Suprapubic skin (tissue), 4 donors: ENCODE measurements at places on chromosomes 4 and X.
A peak's percentile ranks its signal among the peaks of the same experiment; 100 is the strongest.

- no peak for DNase-seq
Observed at GRCh38 chr4:91114386-91114785, 987.2 kb downstream of the CCSER1 start.

- DNase-seq: no peak
Observed at GRCh38 chrX:83416273-83416672, 91.8 kb upstream of the POU3F4 start.

GRCh38 chr4:172983014-172983413, 185.6 kb upstream of the GALNT7 start:
- no peak for DNase-seq

- no peak for DNase-seq
Observed at GRCh38 chr4:99886146-99886545, 8.1 kb downstream of the LAMTOR3 start.

- DNase-seq: no peak
Observed at GRCh38 chr4:184216515-184216914, 1.2 kb downstream of the ENPP6 start.

DNA sequence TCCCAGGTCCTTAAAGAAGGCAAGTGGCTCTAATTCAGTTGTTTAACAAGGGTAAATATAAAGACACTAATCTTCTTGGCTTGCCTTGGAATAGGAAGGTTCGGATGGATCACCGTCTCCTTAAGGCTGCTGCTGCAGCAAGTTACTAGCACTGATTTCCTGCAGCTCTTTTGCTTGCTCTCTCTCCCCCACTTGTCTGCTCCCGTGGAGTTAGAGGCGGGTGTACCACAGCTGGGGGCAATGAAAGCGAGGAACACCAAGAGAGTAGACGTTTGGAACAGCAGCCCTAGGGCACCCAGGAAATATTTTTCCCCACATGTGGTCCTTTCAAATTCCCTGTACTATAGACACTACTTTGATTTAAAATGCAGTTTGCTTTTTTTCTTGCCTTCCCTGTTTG, 202.2 kb downstream of the SH2D1A start:
- DNase-seq: no peak

DNA sequence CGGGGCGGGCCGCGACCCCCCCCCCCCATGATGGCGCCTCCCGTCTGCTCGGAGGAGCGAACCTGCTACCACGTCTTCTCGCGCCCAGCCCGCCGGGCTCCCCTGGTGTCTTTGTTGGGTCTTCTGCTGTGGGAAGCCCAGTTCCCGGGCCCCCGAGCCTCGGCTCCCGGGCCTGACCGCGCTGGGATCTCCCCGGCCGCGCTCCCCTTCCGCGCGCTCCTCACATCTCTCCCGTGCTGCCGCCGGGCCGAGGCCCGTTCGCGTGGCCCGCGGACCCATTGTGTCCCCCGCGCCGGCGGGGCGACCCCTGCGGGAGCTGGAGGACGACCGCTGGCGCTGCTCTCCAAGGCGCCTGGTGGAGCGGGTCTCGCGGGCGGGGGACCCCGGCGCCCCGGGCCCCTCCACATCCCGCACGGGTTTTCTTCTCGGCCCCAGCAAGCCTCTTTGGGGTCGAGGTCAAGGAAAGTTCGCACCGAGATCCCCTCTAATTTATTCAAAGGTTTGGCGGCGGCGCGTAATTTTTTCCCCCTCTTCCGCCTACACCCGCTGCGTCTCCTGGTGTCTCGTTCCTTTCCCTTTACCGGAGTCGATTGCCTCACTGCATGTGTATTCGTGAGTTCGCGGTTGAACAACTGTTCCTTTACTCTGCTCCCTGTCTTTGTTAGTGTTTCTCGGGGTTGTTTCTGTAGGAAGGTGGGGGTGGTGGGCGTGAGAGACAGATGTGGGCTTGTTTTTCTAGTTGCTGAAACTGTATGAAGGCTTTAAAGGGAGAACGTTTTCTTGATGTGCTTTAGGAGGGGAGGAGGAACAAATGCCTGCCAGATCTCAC, 770 bp downstream of the SMAD1 start:
- peak; percentile 64 for DNase-seq

- DNase-seq: no peak
Observed at GRCh38 chr4:186593587-186593973, 38.2 kb upstream of the MTNR1A start.

- no peak for DNase-seq
Observed at GRCh38 chrX:107880054-107880610, 54.5 kb downstream of the MID2 start.

GRCh38 chr4:28391877-28392276, 1531.2 kb downstream of the STIM2 start:
- no peak for DNase-seq

DNA sequence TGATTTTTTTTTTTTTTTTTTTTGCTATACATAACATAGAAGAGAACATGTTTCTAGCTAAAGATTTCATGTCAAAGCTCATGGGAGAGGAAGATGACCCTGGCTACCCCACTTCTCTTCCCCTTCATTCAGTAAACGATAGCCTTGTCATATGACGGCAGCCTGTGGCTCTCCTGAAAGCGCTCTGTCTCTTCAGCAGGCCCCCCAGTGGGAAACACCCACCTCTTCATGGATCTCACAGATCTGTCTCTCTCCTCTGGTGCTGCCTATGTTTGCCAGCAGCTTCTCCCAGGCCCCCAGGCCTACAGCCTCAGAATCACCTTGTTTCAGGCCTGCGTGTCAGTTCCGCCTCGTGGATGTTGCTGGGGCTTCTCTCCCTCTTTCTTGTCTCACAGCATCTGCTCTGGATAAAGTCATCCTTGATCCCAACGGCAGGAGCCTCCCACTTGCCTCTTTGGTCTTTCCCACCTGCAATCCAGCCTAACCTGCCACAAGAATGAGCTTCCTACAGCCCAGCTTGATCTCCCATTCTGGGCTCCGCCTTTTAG, 34.6 kb downstream of the RHOH start:
- DNase-seq: no peak

DNA sequence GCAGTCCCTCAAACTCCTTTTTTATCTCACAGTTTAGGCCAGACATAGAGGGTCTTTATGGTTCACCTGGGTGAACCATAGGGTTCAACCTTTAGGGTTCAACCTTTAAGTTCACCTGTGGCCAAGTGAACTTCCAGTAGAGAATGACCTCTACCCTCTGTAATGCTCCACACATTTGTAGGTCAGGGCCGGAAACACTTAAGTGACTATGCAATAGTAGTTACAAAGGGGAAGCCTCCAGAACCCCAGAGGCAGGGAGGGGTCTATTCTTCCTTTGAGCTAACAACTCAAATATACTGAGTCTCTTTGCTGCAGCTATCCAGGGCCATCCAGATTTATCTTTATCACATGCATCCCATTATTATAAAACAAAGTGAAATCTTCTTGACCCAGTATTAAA, 100.0 kb downstream of the LARP1B start:
- DNase-seq: no peak

DNA sequence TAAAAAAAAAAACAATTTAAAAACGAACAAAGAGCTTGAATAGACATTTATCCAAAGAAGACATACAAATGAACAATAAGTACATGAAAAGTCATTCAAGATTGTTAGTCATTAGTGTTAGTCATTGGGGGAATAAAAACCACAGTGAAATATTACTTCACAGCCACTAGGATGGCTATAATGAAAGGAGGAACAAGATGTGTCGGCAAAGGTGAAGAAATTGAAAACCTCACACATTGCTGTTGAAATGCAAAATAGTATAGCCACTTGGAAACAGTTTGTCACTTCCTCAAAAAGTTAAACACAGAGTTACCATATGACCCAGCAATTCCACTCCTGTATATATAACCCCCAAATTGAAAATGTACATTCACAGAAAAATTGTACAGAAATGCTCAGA, 45.2 kb upstream of the SLC39A8 start:
- DNase-seq: no peak

DNA sequence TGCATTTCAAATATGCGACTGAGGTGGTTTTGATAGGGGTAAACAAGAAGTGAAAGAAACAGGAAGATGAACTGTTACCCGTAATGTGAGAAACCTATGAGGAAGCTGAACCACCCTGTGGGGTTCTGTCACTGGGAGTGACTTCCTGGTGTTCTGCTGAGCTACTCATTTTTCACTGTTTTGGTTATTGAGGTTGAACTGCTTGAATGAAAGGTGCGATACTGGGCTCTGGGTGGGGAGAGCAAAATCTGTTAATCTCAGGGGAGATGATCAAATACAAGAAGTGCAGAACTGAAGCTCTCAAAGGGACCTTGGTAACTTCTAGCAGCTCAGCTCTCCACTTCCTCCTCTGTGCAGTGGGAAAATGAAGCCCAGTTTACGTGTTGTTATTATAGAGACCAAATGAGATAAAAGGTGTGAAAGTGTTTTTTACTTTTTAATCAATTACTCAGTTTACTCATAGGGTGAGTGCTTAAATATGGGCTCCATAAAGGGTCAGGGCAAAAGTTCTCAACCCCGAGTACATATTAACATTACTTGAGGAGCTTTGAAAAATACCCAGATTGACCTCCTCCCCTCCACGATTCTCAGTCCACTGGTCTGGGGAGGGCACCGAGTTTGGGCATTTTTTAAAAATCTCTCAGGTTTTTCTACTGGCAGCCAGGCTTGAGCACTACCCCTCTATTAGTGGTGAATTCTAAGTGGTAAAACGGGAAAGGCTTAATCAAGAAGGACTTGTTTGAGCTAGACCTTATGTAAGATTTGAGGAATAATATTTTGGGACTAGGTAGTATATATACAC, 66.7 kb downstream of the COQ2 start:
- no peak for DNase-seq

DNA sequence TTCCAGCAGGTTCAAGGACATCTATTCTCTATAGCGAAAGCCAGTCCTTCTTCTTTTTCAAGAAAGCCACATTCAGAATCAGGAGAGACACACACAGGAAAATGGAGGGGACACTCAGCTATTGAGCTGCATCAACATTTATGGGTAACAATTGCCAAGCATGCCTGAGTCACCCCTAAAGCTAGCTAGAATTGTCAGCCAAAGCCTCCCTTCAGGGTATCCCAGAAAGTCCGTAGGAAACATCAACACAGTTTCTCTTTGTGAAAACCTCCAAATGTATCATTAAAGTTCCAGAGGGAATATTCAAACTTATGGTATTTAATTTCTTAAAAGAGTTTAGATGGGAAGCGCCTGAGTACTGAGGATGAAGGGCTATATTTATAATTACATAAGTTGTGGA, 331.1 kb upstream of the SLC7A11 start:
- DNase-seq: no peak

DNA sequence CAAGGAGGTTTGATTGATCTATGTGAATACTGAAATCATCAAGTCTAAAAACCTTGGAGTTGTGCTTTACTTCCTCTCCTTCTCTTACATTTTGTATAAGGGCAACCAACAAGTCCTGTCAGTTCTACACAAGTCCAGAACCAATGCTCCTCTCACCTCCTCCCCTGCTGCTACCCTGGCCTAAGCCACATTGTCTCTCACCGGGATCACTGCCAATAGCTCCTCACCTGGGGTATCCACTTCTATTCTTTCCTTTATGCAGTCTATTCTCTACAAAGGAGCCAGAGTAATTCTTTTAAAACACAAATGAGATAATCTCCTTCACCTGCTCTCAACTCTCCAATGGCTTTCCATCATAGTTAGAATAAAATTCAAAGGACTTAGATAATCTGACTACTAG, 13.3 kb upstream of the ARHGEF6 start:
- no peak for DNase-seq

DNA sequence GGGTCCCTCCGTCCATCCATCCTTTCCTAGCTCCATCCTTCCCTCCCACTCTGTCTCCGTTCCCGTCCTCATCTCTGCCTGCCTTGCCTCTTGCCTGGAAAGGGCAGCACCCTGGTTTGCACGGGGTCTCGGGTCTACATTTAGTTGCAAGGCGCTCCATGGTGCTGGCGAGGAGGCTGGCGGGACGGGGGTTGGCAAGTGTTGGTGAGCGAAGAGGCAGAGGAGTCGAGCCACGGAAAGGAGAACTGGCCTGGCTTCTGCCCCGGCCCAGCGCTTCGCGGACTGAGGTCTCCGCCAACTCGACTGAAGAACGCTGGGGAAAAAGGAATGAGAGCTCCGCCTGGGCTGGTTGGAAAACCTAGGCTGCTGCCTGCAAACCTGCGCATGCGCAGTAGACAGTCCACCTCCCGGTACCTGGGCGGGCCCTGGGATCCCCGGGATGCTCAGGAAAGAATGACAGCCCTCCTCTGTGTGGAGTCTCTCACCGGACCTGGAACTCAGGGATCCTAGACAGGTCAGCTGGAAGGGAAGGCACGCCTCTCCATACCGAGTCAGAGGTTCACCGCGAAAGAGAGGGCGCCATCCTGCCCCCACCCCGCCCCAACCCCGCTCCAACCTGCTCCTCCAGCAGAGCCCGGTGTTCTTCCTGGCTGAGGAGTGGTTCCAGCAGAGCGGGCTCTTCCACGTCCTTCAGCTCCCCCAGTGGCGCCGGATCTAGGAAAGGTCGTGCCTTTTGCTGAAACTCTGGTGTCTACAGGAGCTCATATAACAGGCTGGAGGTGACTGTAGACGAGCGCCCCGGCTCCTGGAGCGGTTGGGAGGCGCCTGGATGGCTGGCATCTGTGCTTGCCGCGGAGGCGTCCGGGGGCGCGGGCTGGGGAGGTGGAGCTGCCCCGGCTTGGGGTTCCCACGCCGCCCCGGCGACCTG, 6.0 kb downstream of the FRG2 start:
- DNase-seq: no peak

DNA sequence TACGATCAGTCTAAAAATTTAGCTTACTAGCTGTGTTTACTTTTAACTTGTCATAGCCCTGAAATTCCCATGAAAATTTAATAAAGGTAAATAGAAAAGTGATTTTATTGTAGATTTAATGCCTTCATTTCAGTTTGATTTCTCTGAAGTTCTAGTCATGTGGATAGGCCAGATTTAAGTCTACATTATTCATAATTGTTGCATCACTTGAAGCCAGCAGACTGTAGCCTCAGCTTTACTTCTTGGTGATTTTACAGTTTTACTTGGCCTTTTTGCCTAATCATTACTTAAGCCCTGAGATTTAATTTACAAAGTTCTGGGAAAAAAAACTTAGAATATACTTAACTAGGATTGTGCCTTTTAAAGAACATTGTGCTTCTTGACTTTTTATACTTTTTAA, 73.5 kb upstream of the FHDC1 start:
- no peak for DNase-seq

- DNase-seq: no peak
Observed at GRCh38 chrX:8084006-8084405, 87.1 kb downstream of the VCX2 start.

- DNase-seq: no peak
Observed at GRCh38 chrX:103158317-103158621, 56.6 kb upstream of the BEX4 start.
